ENCODE measurements at places on chromosomes 5 and 9.

DNA sequence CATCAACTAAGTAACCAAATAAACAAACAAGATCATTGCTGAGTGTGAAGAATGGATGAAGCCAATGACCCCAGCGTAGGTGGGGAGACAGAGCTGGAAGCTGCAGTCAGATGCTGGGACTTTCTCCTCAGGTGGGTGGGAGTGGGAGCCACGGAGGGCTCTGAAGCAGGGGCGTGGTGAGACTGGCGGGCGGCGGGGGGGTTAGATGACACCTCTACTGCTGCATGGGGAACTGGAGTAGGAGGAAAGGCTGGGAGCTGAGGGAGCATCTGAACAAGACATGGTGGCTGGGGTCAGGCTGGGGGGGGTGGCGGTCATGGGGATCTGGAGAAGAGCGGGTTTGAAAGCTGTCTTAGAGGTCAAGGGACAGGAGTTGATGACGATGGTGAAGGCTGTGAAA lies 193.8 kb downstream of the C9orf50 start:
- no peak for DNase-seq

GRCh38 chr5:156888520-156888919 lies 38.4 kb downstream of the PPP1R2B start:
- DNase-seq: no peak

DNA sequence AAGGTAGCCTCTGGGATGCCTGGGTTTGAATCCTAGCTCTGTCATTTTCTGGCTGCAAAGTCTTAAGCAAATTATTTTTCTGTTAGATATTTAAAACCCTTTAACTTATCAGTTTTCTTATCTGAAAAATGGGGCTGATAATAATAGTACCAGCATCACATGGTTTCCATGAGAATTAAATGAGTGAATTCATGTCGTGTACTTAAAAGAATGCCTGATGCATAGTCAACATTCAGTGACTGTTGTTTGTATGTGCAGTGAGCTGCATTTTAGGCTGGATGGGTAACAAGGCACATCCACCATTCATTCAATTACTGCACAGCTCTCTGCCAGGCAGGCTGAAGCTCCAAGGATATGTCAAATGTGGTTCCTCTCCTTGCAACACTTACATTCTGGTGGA lies 122.0 kb downstream of the PPP2R2B start:
- DNase-seq: no peak

- no peak for DNase-seq
Observed at GRCh38 chr9:4750023-4750673, 9.1 kb upstream of the AK3 start.

- no peak for DNase-seq
Observed at GRCh38 chr9:76662476-76663281, 101.6 kb upstream of the PCA3 start.

Data from activated naive CD4-positive, alpha-beta T cell (primary cell).